Panc1 (cell line): ENCODE measurements at places on chromosomes 13 and 19.

DNA sequence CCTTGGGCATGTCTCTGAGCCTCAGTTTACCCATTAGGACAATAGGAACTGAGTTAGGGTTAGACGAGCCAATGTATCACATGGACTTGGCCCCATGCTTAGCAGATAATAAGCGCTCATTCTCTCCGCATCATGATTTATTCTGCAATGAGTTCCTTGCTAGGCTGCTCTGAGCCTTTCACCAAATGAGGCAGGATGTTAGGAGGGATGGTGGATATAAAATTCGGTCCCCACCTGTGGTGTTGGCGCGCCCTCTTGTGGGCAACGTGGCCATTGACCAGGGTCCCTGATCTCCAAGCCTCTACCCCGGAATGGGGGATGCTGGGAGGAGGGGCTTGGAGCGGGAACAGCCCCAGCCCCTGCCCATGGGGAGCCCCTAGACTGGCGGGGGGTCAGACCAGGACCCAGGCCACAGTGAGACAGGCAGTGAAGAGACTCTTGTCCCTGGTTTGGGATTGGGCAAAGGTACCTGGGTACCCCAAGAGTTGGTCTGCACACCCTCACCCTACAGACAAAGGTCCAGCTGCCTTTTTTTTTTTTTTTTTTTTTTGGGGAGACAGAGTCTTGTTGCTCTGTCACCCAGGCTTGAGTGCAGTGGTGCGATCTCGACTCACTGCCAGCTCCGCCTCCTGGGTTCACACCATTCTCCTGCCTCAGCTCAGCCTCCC is 43.9 kb downstream of the CERS4 start:
- peak; percentile 46 for DNase-seq

DNA sequence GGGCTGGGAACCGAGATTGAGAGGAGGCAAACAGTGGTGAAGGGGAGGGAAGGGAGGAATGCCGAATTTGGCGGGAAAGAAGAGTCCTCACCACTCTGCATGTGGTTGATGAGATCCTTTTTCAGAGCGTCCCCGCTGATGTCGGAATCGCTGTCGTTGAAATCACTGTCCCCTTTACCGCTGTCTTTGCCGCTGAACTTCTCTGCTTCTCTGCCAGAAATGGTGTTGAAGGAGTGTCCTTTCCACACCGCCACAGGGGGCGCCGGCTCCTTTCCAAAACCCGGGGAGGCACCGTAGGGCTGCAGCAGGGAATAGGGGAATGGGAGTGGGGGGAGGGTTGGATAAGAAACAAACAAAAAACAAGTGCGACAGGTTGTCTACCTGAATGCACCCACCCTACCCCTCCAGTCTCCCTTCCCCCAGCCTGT is 3.1 kb downstream of the PCDH8 start:
- DNase-seq = no peak

- no peak for DNase-seq
Observed at GRCh38 chr13:60435762-60436374, 38.8 kb downstream of the TDRD3 start.

- DNase-seq = no peak
Observed at GRCh38 chr19:38945562-38946228, 15.0 kb downstream of the MRPS12 start.

DNA sequence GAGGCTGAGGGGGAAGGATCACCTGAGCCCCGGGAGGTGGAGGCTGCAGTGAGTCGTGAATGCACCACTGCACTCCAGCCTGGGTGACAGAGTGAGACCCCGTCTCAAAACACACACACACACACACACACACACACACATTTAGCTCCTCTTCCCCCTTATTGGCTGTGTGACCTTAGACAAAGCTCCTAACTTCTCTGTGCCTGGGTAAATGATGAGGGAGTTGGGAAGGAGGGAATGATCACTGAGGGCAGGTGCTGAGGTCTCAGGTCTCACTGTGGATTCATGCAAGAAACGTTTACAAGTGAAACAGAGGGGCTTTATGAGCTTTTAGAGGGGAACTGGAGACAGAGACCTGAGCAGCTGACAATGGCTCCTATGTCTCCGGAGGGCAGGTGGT is 16.9 kb upstream of the BCL3 start:
- no peak for DNase-seq

- DNase-seq = no peak
Observed at GRCh38 chr19:5072115-5072514, 103.2 kb downstream of the KDM4B start.

DNA sequence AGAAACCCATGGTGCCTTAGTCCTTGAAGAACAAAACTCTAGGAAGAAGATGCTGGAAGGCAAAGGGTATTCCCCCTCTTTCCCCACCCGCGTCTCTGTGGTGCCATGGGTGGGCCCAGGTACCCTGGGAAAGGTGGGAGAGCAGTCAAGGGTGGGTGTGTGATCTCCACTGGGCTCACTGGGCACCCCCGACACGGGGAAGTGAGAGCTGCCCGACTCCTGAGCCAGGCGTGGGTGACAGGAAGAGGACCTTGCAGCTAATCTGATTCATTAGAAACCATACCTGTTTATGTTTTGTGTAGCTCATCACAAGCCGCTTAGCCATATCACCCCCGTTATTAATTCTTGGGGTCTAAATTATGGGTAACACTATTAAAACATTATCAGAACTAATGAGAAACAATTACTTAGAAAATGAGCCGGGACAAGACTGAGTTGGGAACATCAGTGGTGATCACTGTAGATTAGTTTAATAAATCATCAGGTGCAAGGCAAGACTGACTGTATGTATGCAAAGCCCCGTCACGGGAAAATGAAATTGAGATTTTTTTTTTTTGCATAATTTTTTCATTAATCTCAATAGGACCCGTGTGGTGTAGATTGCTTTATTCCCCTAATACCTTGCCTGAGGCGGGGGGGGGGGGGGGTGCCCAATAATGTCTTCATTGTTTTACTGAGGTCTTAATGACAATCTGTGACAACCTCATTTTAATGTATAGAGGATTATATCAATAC is 77.3 kb downstream of the ZIC5 start:
- DNase-seq = no peak

- DNase-seq = no peak
Observed at GRCh38 chr13:77430377-77430951, 103.6 kb upstream of the MYCBP2 start.

DNA sequence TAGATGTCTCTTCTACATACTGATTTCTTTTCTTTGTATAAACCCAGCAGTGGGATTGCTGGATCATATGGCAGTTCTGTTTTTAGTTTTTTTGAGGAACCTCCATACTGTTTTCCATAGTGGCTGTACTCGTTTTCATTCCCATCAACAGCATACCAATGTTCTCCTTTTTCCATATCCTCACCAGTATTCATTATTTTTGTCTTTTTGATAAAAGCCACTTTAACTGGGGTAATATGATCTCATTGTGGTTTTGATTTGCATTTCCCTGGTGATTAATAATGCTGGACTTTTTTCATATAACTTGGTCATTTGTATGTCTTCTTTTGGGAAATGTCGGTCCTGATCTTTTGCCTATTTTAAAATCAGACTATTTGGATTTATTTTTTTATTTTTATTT is 108.5 kb downstream of the PAN3 start:
- DNase-seq = no peak

- DNase-seq = no peak
Observed at GRCh38 chr19:10820173-10820572, 15.8 kb downstream of the TMED1 start.

DNA sequence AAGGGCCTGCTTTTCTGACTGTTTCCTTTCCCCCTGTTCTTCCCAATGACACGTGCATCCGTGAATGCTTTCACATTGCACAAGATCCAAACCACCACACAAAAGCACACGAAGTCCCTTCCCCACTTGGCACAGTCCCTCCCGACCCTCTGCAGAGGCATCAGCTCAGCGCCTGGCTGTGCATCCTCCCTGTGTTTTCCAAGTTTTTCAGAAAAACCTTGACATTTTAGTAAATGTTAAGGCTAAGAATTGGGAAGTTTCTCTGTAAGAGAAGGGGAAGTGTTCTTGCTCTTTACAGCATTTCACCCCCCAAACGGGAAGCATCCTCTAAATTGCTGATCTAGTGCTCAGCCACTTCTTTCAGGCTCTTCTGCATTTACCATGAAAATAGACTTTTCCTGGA is 94.5 kb upstream of the TM9SF2 start:
- DNase-seq = no peak

- no peak for DNase-seq
Observed at GRCh38 chr13:44389060-44389666, 15.5 kb downstream of the SERP2 start.

- DNase-seq = no peak
Observed at GRCh38 chr19:2039089-2039958, 11.7 kb downstream of the MKNK2 start.

DNA sequence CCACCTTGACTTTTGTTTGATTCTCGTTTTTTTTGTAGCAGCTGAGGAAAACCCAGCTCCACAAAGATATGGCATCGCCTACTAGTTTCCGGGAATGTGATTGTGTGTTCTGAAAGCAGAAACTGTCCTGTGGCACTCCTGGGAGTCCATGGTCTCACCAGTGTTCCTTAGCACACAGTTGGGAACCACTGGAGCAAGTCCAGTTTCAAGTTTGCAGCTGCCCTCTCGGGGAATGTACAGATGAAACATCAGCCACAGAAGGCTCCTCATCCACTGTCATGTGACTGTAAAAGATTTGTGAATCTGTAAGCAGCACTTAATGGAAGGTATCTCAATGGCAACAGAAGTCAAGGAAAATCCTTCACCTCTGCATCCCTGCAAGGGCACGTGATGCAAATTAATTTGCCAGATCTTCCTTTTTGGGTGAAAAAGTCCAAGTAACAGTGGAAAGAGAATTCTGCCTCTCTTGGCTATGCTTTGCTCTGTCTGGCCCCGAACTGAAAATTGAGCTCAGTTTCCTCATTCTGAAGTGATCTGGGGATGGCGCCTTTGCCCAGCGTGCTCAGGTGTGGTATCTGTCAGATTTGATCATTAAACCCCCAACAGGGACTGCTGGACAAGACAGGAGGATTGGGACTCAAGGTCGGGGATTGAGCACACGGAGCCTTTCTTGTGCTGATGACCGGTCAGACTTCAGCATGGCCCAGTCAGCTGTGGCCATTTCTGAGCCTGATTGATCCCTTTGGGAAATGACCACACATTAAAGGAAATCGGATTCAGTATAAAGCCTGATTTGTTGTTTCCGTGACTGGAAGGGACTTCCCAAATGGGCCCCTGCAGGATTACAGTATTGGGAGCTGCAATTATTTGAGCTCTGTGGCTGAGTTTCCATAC is 58.8 kb downstream of the ING1 start:
- no peak for DNase-seq

DNA sequence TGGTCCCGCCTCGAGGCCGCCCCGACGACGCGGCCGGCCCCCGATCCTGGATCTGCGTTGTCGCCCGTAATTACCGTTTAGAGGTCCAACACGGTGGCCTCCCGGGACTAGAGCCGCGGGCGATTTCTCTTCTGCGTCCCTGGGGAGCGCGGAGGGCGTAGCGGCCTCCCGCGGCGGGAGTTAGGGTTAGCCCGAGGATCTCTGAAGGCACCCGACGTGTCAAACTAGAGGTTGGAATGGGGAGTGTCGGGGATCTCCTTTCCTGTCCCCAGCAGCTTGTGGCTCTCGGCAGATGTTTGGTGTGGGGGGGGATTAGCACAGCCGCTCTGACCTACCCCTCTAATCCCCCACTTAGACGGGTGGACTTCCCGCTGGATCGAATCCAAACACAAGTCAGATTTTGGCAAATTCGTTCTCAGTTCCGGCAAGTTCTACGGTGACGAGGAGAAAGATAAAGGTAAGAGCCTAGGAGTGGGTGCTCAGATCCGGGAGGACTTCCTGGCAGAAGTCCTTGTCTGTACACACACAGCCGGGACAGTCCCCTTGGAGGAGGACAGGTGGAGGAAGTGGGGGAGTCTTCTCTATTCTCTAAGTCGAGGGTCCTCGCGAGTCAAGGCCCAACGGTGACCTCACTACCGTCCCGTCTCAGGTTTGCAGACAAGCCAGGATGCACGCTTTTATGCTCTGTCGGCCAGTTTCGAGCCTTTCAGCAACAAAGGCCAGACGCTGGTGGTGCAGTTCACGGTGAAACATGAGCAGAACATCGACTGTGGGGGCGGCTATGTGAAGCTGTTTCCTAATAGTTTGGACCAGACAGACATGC is 581 bp downstream of the CALR start:
- DNase-seq = no peak
